ENCODE measurements at places on chromosomes 12 and 14.

DNA sequence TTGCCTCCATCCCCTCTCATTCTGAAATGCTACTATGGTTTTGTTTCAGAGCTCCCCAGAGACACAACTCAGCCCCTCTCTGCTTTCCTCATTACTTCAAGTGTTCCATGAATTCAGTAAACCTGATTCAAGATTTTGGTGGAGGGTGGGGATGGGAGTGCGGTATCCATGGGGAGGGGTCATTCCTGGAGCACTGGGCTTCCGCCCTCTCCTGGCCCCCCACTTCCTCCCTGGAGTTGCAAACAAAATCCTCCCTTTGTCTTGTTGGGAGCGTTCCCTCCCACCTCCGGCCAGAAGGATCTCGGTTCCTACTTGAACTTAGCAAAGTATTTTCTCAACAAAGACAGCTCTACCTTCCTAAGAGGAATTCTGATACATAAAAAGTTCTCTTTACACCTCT lies 71.8 kb upstream of the LTA4H start:
- DNase-seq = no peak

DNA sequence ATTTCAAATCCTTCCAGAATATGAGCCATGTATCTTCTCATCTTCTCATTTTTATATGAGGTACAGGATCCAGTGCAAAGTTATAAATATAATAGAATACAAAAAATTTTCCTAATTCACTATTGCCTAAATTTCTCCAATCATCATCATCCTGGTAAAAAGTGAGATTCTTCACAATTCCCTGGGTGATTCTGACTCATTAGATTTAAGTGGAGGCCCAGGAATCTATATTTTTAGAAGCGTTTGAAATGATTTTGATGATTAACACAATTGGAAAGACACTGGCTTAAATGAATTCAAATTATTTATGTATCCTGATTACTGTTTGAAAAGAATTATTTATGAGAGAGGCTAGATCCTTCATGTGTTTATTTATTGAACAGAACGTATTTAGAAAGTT lies 380.3 kb upstream of the PDE3A start:
- no peak for DNase-seq

GRCh38 chr12:112418608-112419296 lies at the start of gene PTPN11:
Gene PTPN11, plus strand, starts transcription at chr12:112418947. Its CDS starts 165 bp downstream, at chr12:112419112.
- DNase-seq = peak; percentile 80

DNA sequence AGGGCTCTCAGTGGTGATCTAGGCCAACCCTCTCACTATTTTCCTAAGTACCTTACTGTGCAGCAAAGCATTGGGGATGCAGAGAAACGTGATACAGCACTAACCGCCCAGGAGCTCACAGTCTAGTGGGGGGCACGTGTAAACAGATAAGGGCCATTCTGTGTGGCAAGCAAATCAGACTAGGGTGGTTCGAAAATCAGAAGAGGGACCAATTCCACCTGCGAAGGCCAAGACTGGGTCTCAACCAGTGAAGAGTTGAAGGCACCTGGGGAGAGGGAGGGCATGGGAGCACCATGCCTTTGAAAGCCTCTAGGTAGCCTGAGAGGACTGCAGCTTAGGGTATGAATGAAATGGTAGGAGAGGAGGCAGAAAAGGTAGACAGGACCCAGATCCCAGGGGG lies 2.2 kb downstream of the PITPNM2 start:
- no peak for DNase-seq

DNA sequence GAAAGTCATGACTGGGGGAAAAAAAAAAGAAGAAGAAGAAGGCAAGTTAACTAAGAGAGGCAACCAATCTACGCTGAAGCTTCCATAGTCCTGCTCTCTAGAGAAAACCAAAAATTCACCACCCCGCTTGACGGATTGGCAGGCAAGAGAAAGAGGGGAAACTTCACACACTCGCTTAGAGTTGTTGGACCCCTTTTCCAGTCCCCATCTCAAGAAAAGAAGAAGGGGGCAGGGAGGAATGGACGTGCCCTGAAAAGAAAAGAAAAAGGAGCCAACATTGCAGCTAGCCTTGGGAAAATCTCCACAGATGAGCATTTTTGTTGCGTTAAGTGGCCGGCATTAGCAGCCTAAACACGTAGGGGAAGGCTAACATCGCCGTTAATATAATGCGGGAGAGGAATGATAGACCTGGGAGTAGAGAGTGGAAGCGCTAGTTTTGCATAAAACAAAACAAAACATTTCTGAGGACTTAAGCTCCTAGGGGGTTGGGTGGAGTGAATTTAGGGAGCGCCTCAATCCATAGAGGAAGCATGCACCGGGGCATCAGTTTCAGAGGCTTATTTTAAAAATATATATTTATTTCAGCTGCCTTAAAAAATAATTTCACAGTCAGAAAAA lies 11.3 kb upstream of the FOXG1 start:
- no peak for DNase-seq

DNA sequence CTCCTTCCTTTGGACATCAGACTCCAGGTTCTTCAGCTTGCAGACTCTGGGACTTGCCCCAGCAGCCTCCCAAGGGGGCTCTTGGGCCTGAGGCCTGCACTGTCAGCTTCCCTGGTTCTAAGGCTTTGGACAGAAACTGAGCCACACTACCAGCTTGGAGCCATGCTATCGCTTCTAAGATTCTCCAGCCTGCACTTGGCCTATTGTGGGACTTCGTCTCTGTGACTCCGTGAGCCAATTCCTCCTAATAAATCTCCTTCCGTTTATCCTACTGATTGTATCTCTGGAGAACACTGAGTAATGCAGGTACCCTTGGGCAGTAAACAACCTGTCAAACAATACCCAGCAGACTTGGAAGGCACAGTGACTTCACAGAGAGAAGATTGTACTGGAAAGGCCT lies 24.9 kb upstream of the RHOJ start:
- no peak for DNase-seq

DNA sequence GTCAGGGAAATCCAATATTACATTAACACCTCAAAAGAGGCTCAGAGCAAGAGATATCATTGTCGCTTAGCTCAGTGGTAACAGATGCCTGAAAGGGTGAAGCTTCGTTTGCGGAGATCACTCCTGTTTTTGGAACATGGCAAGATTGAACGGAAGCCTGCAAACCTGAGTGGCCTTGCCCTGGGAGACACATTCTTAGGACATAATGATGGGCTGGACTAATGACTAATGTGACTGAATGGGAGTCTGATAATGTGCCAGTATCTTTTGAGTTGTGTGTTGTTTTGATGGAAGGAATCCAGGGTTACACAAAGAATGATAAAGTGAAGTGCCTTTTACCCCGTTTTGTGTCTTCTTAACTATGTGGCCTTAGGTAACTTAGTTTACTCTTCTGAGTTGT lies 109.3 kb upstream of the IFNG-AS1 start:
- no peak for DNase-seq

- no peak for DNase-seq
Observed at GRCh38 chr12:106248846-106249371, 1.1 kb upstream of the CKAP4 start.

GRCh38 chr12:118070650-118071049 lies 9.7 kb upstream of the WSB2 start:
- no peak for DNase-seq

DNA sequence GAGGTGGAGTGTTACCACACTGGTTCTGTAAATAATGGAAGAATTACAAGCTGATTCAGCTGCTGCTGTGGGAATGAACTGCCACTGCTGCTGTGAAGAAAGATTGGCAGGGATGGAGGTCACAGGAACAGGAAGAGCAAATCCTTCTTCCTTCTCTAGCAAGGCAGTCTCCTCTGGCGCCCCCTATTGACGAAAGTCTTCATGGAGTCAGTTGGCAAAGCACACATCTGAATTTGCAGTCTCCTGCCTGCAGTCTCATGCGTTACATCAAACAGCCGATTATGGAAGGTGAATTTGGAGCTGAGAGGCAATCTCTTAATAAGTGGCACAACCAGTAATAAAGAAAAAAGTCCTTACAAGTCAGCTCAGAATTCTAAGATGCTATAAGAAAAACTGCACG lies 106.0 kb upstream of the TMTC1 start:
- peak; percentile 77 for DNase-seq

- no peak for DNase-seq
Observed at GRCh38 chr12:40262657-40263056, 37.9 kb downstream of the LRRK2 start.

DNA sequence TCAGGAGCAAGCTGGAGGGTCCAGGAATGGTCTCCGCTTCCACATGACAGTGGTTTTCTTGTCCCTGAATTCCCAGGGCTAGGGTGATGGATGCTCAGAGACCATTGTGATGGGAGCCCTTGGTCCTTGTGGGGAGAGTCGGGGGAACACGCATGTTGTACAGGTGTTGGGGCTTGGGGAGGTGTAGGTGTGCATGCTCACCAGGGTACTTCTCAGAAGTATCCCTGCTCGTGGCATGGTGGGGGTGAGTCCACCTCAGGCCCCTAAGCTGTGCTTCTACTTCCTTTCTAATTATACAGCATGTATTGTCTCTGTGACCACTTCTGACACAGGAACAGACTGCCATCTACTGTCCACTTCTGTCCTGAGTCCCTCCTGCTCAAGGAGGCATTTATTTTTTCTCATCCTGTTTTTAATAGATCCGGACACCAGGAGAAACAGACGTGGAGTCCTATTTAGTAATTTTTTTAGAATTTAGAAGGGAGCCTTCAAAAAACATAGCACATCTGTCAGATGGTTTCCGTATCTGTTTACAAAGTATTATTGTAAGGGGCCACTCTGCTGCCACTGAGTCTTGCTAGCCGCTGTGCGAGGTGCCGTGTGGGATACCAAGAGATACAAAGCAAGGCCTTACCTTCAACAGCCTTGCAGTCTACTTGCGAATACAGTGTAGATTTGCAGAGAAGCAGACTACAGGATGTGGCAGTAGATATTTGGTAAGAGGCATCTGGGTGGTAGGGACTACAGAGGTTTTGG lies 10.5 kb downstream of the NTF3 start:
- DNase-seq = no peak

Data from MCF 10A (cell line).